ENCODE measurements at places on chromosomes 1 and 21. TPM values are rescaled to one million over a fixed set of nuclear protein-coding genes. Genes with fewer than 3 reads are reported as not detected.

Gene RNU1-4
- 3,377 TPM for total RNA-seq

- H3K27me3 ChIP-seq: no peaks in the 10 kb centered on the region
- H3K4me1 ChIP-seq: peaks cover 61% of the 10 kb centered on the region
- H3K27ac ChIP-seq: no peak overlapping the region
Measured at GRCh38 chr1:27567971-27568299, 36.0 kb downstream of the AHDC1 start.

GRCh38 chr21:31159808-31160207 is 121.5 kb upstream of the KRTAP19-8 start:
- H3K36me3 ChIP-seq: no peaks in the 10 kb centered on the region
- H3K27ac ChIP-seq: no peak overlapping the region
- no peaks in the 10 kb centered on the region for H3K4me1 ChIP-seq
- no peak overlapping the region for H3K4me3 ChIP-seq

DNA sequence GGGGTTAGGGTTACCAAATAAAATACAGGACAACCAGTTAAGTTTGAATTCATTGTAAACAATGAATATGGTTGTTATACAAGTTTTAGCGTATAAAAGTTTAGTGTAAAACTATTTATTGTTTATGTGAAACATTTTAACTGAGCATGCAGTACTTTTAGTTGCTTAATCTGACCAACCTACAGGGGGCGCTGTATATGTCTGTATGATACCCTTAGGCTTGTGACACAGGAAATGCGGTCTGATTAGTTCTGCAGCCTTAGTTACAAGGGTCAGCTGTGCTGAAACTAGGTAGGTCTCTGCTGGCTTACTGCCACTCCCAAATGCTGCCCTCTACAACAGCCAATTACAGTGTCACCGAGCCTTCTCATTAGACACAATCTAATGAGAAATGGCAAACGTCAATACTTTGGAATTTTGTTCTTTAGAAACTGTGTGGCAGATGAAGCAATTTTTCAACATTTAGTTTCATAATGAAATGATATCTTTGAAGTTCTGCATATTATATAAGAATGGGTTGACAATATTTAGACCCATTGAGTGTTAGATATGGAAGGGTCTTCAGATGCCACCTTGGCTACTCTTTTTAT is 56.2 kb downstream of the NTNG1 start:
- no peaks in the 10 kb centered on the region for H3K4me1 ChIP-seq
- no peaks in the 10 kb centered on the region for H3K27me3 ChIP-seq
- no peak overlapping the region for H3K4me3 ChIP-seq
- DNase-seq: no peak

DNA sequence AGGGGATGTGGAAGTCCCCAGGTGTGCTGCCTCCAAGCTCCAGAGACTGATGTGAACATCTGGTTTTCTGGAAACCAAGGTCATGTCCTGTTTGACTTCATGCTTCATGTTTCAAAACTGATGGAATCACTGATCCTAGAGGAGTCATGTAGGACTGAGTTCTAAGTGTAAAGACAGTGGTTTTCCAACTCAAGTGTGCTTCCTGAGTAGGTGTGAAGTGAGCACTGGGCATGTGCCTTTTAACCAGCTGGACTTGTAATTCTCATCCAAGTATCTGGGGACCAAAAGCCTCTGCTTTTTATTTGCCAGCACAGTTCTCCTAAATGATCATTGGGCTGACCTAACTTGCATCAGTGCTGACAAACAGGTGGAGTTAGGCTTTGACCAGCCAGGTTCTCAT is 36.9 kb downstream of the ABCA4 start:
- H3K27me3 ChIP-seq: no peaks in the 10 kb centered on the region
- no peak for DNase-seq
- H3K4me3 ChIP-seq: no peak overlapping the region
- H3K36me3 ChIP-seq: no peaks in the 10 kb centered on the region
- H3K27ac ChIP-seq: no peak overlapping the region
- H3K4me1 ChIP-seq: no peaks in the 10 kb centered on the region
